G401 (cell line): ENCODE measurements at places on chromosomes 3 and 15. TPM values are rescaled to one million over a fixed set of nuclear protein-coding genes. Genes with fewer than 3 reads are reported as not detected.

- DNase-seq: no peak
Observed at GRCh38 chr3:70985572-70985971, 598.0 kb downstream of the FOXP1 start.

DNA sequence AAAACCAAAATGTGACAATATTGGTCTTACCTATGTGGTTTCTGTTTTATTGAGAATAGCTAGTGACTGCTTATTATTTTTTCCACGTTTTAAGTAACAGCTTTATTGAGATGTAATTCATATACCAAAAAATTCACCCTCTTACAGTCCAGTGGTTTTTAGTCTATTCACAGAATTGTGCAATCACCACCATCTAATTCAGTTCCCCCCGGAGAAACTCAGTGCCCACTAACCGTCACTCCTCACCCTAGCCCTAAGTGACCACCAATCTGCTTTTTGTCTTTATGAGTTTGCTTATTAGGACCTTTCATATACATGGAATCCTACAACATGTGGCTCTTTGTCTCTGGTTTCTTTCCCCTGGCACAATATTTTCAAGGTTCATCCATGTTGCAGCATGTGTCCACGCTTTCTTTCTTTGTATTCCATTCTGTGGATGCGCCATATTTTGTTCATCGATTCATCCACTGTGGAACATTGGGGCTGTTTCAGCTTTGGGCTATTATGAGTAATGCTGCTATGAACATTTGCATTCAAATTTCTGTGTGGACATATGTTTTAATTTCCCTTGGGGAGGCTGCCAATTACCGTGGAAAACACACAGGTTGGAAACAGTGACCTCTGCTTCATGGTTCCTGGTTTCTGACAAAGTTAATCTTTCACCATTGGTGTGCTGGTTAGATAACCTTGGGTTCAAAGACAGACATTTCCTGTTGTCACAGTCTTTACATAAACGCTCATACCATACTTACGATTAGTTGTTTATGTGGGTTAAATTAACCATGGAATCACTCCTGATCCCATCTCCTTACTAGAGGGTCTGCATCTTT is 3.2 kb upstream of the BCL2L10 start:
- DNase-seq: peak; percentile 44

Gene AGBL1
- not detected in 2 replicates for total RNA-seq

GRCh38 chr3:16300307-16300706 is 35.3 kb downstream of the OXNAD1 start:
- no peak for DNase-seq

- DNase-seq: peak; percentile 56
Observed at GRCh38 chr3:28317438-28318022, 31.0 kb upstream of the ZCWPW2 start.

Gene GPR62
- total RNA-seq: not detected in 2 replicates

DNA sequence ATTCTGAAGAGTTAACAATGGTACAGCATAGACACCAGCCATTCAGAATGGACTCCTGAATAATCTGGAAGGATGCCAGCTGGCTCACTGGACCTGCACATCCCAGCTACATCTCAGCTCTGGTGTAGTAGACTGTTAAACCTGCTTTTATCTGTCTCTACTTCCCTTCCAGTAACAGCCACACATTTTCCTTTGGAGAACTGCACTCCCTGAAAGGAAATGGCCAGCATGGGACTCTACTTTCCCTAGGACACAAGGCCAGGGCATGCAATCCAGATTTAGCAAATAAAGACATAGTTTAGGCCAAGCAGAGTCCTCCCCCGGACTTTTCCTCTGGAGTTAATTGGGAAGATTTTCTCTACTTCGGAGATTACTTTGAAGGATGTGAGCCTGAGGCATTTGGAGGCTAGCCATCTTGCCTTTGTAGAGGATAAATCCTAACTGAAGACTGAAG is 82.7 kb upstream of the TCF12 start:
- peak; percentile 36 for DNase-seq

DNA sequence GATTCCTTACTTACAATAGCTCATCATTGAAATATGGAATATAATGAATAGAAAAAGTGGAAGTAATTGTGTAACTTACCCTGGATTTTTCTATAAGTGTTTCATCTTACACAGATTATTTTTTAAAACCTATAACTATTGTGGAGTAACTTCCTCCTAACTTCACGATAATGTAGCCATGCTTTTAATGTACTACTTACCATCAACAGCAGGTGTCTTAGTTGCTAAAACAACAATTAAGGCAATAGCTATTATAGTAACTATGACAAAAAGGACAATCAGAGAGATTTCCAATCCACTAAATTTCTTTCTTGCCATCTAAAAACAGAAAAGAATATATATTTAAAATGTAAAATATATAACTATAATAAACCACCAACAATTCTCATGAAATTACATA is 2.6 kb downstream of the SI start:
- DNase-seq: no peak

Gene SLC12A1
- not detected in 2 replicates for total RNA-seq

- no peak for DNase-seq
Observed at GRCh38 chr3:63964681-63965485, 52.7 kb upstream of the SCAANT1 start.

- DNase-seq: no peak
Observed at GRCh38 chr3:123520656-123521055, 64.2 kb downstream of the HACD2 start.
